Peyer's patch (tissue), 4 donors: ENCODE measurements at places on chromosomes 13 and 19. TPM values are rescaled to one million over a fixed set of nuclear protein-coding genes. Genes with fewer than 3 reads are reported as not detected.

- DNase-seq = no peak
Observed at GRCh38 chr13:41459432-41460073, 2.2 kb downstream of the RGCC start.

DNA sequence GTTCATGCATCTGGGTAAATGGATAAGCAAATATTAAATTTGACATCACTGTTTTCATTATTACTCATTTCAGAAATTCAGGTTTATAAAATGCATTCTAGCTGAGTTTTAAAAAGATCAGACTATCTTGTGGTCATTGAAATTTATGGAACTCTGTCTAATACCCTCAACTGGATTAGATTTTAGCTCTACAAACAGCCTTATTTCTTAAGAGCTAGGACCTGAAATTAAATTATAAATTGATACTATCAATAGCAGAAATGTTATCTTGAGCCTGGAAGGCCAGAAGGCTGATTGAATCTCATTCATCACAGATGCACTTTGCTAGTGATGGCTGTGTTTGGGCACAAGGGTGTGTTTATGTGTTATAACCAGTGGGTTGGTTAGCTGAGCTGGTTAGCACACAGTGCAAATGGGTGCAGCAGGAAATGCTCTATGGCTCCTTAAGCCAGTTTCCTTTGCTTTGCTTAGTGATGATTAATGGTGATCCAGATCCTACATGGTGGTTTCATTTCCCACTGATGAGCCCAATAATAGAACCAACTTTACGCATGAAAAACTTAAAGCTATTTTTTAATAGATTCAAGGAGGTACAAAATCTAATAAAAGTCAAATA lies 310.8 kb upstream of the KLF12 start:
- no peak for DNase-seq

- no peak for DNase-seq
Observed at GRCh38 chr13:28540612-28541011, 45.7 kb upstream of the FLT1 start.

DNA sequence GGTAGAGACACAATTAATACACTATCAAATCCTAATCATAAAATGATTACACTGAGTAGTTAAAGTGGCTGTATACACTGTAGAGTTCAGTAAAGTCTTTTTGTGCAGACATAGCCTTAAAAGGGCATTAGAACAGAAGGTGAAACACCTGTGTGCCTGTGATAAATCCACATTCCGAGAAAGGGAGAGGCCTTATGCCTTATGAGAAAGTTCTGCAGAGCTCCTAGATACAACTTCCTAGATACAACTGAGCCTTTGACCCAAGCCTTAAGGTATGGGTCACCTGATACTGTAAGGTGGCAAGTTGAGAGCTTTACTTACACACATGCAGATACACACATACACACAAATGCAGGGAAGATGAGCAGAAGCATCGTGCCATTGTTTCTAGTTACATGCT lies 6.3 kb downstream of the SERP2 start:
- DNase-seq = no peak

The SLC10A2 gene
- total RNA-seq = 579 TPM

DNA sequence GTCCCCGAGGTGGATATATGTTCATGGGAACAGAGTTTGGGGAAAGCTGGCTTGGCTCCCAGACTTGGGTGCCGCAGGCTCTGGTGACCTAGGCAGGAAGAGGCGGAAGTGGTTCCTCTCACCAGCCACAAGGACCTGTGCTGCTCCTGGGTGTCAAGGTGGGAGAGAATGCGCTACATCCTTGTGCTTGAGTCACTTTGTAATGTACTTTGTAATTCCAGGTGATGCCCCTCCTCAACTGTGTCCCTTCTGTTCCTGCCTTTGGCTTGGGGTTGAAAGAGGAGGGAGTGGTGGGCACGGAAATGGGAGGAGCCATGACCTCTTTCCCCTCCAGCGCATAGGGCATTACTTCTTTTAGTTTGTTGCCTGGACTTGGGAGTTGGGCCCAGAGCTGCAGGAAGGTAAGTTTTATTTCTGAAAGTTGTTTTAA lies 10.9 kb downstream of the GARRE1 start:
- DNase-seq = no peak

GRCh38 chr13:26067601-26068000 lies 15.8 kb upstream of the SHISA2 start:
- DNase-seq = no peak
